ENCODE measurements at places on chromosomes 4 and X. TPM values are rescaled to one million over a fixed set of nuclear protein-coding genes. Genes with fewer than 3 reads are reported as not detected.

SMR3A gene
- not detected for total RNA-seq

ARHGAP24 gene
- total RNA-seq = 81.0 TPM

SERPINA7 gene
- not detected for total RNA-seq

HAND2 gene
- 14.5 TPM for total RNA-seq

TLL1 gene
- 7.6 TPM for total RNA-seq

ETDA gene
- not detected for total RNA-seq

TLR3 gene
- total RNA-seq = 20.4 TPM

NAT8L gene
- total RNA-seq = 0.16 TPM

CHRDL1 gene
- total RNA-seq = 22.6 TPM

CPZ gene
- total RNA-seq = 86.5 TPM

GC gene
- not detected for total RNA-seq

CTAG2 gene
- total RNA-seq = not detected

SOX3 gene
- not detected for total RNA-seq

CPEB2 gene
- 18.5 TPM for total RNA-seq

GPC3 gene
- total RNA-seq = 192 TPM

SERTM2 gene
- 0.37 TPM for total RNA-seq

CXCL5 gene
- 0.11 TPM for total RNA-seq

SPP1 gene
- total RNA-seq = 76.1 TPM

NWD2 gene
- 2.0 TPM for total RNA-seq

HNRNPD gene
- total RNA-seq = 93.1 TPM

FGFBP2 gene
- total RNA-seq = 0.74 TPM

EIF1AX gene
- 69.3 TPM for total RNA-seq

NR3C2 gene
- 19.1 TPM for total RNA-seq

PRDM8 gene
- 7.5 TPM for total RNA-seq

MAGEB10 gene
- total RNA-seq = not detected

MAML3 gene
- total RNA-seq = 6.7 TPM

MAGEA10 gene
- total RNA-seq = not detected

HSFX2 gene
- 0.95 TPM for total RNA-seq

TMSB15A gene
- total RNA-seq = 28.0 TPM

TEX13A gene
- total RNA-seq = not detected

UBA1 gene
- 61.0 TPM for total RNA-seq

MTNR1A gene
- total RNA-seq = 1.9 TPM

MAGEB1 gene
- total RNA-seq = not detected

ATP1B4 gene
- total RNA-seq = 9.9 TPM

UGT2B15 gene
- total RNA-seq = 0.26 TPM

FOXR2 gene
- total RNA-seq = not detected

TREX2 gene
- 0.21 TPM for total RNA-seq

BRS3 gene
- total RNA-seq = not detected

CFI gene
- 52.0 TPM for total RNA-seq

KCNE5 gene
- 1.5 TPM for total RNA-seq

CTSO gene
- total RNA-seq = 51.2 TPM

NHSL2 gene
- 14.4 TPM for total RNA-seq

TRPC5OS gene
- not detected for total RNA-seq

EOLA1 gene
- 10.2 TPM for total RNA-seq

MAD2L1 gene
- 15.5 TPM for total RNA-seq

MAGEA4 gene
- not detected for total RNA-seq

AMBN gene
- total RNA-seq = not detected

WDFY3 gene
- total RNA-seq = 174 TPM

HTR2C gene
- total RNA-seq = 3.4 TPM

IL1RAPL2 gene
- total RNA-seq = 3.3 TPM
